ENCODE measurements at places on chromosomes 2 and 18.

DNA sequence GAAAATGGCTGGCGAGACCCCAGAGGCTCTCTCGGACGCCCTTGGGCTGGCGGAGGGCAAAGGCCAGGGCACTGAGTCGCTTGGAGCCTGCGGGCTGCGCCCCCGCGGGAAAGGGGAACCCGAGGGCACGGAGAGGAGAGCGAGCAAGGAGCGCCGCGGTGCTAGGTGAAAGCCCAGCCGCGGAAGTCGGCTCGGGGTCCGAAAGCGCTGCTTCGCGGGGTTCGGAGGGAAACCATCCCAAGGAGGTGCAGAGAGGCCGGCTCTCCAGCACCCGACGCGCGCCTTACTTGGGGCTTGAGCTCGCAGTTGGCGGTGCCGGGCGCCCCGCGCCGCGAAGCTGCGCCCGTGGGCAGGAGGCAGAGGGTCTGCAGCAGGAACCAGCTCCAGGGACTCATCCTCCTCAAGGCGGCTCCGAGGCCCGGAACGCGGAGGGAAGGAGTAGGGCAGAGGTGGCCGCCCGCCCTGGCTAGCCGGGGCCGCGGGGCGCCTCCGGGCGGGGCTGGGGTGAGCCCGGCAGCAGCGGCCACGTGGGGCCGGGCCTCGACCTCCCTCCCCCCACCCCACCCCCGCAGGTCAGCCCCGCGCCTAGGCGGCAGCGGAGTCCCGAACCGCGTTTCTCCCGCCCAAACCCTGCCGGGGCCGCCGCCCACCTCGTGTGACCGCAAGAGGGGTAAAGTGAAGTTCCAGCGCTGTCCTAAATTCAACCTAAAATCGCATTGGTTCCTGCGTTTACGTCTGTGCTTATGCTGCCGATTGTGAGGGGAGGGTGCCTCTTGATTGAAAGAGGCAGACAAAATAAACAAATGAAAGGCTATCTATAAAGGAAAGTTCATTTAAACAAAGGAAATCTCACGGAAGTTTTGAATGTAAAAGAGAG, at the start of gene TRABD2A:
Gene TRABD2A (minus strand): TSS at position 440 of the 877 bp plus-strand sequence. CDS start 45 bp downstream, at position 395.
- peak; percentile 58 for DNase-seq

DNA sequence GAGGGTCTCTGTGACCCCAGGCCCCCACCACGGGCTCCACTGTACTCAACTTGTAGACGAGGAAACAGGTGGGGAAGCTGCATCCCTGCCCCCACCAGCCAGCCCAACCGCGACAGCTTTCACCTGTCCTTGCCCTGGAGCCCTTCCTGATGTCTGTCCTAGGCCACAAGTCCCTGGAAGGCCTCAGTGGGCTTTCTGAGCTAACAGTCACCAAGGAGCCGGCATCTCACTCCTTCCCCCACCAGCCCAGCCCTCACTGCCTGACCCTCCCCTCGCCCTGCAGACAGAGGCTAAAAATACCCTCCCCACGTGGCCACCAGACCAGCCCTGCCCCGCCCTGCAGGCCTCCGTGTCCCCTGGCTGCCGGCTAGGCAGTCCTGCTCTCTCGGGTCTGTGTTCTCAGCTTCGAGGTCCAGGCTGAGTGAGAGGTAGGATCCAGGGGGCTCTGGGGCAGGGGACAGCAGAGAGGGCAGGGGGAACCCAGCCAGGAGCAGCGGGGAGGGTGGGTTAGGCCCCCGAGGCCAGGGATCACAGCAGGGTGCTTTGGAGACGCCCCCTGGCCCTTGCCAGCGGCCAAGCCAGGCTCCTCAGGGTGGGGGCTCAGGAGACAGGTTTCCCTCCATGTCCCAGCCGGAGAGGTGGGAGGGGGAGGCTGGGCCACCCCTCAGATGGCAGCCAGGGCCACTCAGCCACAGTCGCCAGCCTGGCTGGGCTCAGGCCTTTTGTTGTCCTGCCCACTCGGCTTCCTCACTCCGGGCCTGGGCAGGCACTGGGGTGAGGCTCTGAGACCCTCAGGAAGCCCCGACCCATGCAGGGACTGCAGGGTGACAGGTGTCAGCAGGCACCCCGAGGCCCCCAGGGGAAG, at the start of gene KLHL30:
Gene KLHL30 (plus strand): TSS at position 338 of the 865 bp plus-strand sequence. CDS start 2,087 bp downstream, outside the sequence.
- no peak for DNase-seq

GRCh38 chr2:231185886-231186285, 12.5 kb upstream of the ARMC9 start:
- DNase-seq, result no peak

- DNase-seq, result no peak
These were observed 59.0 kb downstream of the SEPTIN10 start for GRCh38 chr2:109554758-109555157.

DNA sequence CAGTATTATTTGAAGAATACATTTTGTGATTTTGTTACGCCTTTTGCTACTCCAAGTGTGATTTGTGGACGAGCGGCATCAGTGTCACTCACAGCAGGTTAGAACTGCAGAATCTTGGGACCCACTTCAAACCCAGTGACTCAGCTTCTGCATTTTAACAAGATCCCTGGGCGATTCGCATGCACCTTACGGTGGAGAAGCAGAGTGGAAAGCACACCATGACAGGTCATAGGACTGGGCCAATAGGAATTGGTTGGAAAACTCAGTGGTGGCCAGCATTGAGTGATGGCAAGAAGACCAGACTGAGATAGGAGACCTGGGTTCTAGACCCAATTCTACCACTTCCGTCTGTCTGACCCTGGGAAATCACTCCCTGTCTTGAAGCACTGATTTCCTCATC, 26.3 kb downstream of the CTLA4 start:
- no peak for DNase-seq

- DNase-seq, result no peak
These were observed 3.1 kb upstream of the INPP5D start for GRCh38 chr2:233056961-233057605.

DNA sequence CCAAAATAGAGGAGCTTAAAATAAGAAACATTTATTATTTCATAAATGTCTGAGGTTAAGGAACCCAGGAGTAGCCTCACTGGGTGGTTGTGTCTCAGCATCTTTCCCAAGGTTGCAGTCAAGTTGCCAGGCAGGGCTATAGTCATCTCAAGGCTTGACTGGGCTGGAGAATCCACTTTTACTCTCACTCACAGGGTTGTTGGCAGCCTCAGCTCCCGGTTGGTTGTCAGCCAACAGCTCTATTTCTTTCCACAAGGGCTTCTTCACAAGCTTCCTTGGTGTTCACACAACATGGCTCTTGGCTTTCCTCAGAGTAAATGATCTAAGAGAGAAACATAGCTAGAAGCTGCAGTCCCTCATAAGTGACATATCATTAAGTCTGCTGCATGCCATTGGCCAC, 55.6 kb upstream of the TEX51 start:
- no peak for DNase-seq

- no peak for DNase-seq
These were observed 718.9 kb upstream of the FANCL start for GRCh38 chr2:58959996-58960395.

DNA sequence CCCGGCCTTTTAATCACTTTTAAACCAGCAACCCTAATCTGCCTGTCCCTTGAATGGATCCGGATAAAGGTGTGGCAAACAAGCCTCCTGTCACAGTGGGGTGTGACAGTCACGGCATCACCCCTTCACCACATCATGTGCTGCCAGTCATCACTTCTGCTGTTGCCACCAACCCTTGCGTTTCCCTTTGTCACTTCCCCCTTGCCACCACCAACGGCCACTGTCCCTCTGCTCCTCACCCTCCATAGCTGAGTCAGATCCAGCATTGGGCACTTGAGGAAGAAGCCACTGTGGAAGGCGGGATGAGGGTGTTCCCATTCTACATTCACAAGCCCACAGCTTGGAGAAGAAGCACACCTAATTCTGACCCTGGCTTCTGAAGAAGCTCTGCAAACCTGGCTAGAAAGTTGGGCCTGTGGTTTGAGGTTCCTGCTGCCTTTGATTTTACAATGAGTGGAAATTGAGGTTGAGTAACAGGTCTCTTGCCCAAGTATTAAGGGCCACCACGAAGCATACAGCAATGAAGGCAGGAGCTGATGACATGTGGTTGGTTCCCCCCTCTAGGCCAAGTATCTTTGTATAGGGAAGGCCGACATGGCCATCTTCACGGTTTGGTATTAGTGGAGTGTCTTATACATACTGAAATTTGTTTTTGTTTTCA, 22.9 kb upstream of the DARS1 start:
- peak; percentile 26 for DNase-seq

DNA sequence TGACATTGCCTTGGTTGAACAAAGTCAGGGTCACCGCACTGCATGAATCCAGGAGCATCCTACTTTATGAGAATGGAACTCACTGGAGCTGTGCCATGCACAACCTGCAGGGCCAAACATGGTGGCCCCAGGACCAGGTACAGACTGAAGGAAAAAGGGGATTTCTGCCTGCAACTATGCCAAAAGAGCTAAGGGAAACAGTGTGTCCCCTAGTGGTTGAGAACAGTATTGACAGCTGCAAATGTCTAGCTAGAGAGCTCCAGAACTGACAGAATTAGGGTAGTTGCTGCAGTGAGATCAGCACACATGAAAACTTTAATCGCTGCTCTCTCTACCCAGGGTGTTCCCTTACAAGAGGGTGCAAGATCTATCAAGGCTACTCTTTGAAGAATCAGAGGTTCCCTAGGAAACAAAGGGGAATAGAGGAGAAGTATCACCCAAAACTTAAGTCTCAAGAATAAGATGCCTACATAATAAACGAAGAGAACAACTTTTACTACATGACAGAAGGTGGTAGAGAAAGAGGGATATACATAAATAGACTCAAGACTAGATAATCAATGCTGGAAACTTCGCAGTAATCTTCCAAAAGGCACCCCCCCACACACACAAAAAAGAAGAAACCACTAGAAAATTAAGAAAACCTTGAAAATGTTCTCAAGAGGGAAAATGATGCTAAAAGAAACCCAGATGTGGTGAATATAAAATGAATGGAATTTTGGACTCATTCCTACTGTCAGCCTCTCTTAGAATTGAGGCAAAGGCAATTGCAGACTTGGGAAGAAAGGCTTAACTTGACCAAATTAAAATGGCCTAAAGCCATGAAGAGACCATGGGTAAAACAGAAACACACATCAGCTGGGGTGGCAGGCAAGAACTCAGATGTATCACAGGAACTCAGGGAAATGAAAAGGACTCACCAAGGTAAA, 43.6 kb upstream of the IHH start:
- peak; percentile 19 for DNase-seq

DNA sequence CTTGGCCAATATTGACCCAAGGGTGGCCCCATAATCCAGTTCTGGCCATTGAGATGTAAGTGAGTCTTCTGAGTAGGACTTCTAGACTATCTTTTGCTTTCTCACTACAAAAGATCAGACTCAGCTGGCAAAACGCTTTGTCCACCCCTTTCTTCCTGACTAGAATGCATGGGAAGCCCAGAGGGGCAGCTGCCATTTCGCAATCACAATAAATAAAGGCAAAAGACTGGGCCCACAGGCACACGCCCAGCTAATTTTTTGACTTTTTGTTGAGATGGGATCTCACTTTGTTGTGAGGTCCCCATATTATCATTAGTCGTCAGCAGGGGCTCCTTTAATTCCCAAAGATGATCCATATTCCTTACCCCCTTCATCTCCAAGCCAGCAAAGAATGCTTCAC, 41.1 kb upstream of the SGPP2 start:
- no peak for DNase-seq

DNA sequence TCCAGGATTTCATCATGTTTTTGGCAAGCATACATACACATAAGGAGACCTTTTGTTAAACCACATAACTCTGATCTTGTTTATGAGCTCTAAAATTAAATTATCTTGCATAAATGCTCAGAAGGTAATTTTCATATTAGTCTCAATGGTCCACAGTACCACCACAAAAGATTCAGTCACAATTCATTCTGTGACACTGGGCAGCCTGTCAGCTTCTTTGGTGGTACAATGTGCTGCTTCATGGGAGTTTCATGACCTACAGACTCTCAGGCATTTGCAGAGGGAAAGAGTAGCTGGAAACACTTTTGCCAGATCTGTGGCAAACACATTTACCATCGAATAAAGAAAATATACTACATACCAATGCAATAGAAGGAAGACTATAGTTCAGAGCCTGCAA, 51.3 kb upstream of the ZNF397 start:
- no peak for DNase-seq

DNA sequence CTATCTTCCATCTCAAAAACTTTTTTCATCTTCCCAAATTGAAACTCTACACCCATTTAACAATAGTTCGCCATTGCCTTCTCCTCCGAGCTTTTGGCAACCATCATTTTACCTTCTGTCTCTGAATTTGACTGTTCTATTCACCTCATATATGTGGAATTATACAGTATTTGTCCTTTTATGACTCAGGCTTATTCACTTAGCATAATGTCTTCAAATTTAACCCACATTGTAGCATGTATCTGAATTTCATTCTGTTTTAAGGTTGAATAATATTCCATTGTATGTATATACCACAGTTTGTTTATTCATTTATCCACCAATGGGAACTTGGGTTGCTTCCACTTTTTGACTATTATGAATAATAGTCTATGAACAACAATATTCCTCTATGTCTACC, 233.9 kb downstream of the GPD2 start:
- DNase-seq, result no peak

DNA sequence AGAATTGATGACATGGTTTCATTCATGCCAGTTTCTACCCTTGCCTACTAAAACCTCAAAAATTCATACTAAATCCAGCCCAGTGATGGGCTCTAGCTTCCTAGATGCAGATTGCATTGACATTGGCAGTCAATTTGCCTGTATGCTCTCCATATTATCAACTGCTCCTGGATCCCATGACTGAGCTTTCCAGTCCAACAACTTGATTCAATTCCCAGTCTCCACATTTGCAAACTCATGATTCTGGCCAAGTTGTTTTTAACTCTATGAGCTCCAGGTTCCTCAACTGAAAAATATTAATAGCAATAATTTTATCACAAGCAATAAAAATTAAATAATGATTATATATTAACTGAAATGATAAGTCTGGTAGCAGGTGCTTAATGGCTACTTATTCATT, 51.0 kb upstream of the DSC1 start:
- no peak for DNase-seq

GRCh38 chr2:226556050-226556449, 243.6 kb downstream of the IRS1 start:
- no peak for DNase-seq

DNA sequence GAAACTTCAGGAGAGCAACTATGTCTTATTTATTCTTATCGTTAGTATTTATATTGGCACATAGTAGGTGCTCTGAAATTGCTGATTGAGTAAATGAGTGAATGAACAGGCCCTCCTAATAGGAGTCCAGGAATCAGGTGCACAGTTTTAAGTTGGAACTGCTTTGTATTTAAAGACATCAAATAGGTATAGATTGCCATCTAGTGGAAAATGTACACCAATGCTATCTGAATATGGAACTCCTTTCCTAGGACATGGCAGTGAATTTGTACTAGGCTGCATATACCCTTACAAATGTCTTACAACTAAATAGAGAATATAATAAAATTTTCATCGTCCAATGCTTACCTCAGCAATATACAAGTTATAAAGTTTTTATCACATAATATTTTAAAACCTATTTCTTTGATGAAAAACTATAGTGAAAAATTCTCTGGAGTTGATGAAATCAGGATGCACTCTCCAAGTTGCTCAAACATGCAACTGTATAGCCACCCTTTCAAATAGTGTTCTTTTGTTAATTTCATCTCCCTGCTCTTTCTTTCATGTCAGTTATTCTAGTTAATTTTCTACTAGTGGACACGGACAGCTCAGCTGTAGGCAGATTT, 318.9 kb upstream of the SYT4 start:
- DNase-seq, result no peak

- DNase-seq, result no peak
These were observed 477.9 kb downstream of the KCNJ3 start for GRCh38 chr2:155176345-155176744.
